Stimulated activated CD8-positive, alpha-beta memory T cell treated with anti-CD3 and anti-CD28 coated beads, Interleukin-4, amount 100 ng/mL, for 1 hour (primary cell): ENCODE measurements at places on chromosomes 2 and 18.

DNA sequence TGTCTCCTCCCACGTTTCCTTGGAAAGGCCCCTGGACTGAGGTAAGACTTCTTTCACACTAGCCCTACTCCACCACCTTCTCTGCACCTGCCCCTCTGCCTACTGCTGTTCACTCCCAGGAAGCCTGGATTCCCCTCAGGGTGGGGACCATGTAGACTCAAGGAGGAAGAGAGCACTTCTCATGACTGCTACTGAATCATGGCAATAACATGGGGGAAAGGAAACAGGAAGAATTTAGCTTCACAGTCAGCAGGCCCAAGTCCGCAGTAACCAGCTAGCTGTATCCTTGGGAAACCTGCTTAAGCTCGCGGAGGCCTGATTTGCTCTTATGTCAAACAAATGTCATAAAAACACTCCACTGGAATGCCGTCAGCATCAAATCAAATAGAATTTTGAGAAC is 126.2 kb upstream of the CAPN13 start:
- no peak for DNase-seq

- no peak for DNase-seq
Observed at GRCh38 chr2:173354073-173354581, 545 bp upstream of the CDCA7 start.

DNA sequence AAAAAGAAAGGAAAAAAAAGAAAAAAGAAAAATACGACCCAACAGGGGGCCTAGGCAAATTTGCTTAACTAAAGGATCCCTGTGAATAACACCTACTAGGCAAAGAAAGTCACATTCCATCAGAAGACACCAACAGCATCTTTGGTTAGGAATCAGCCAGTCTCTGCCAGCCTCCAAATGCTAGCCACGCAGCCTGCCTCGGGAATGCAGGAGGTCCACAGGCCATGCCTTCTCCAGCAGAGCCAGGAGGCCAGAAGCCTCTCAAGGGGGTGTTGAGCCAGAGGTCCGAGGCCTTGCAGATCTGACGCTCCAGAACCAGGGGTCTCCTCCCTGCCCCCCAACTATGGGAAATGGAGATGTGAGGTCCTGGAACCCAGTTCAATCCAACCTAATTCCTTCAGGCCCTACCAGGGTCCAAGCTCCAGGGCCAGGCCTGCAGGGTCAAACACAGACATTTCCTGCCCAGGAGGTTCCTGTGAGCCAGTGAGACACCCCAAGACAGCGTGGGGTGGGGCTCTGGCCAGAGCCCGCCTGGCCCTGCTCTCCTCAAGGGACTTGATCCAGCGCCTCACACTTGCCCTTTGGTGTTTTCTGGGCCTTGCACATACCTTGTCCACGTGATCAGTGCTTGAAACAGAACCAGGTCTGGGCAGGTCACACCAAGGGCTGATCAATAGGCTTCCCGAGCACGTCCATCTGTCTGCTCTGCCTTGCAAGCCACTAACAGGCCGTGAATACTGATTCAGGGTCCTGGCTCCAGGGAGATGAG is 289.6 kb upstream of the ID2 start:
- DNase-seq, result no peak

DNA sequence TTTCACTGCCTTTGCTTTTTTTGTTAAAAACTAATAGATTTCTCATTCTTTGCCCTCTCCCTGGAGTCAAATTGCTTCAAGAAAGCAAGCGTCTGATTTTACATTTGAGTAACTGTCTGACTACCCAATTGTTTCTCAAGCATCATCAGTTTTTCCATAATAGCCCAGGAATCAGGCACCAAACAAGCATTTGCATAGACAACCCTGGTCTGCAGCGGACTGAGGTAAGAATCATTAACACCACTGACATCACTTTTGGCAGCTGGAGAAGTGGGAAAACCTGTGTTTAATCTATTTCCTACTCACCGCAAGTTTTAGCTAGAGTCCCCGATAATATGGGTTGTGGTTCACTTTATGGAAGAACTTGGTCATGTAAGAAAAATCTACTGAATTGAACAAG is 55.7 kb downstream of the IRS1 start:
- DNase-seq, result no peak

- DNase-seq, result no peak
Observed at GRCh38 chr2:3051266-3051665, 326.4 kb downstream of the EIPR1 start.

DNA sequence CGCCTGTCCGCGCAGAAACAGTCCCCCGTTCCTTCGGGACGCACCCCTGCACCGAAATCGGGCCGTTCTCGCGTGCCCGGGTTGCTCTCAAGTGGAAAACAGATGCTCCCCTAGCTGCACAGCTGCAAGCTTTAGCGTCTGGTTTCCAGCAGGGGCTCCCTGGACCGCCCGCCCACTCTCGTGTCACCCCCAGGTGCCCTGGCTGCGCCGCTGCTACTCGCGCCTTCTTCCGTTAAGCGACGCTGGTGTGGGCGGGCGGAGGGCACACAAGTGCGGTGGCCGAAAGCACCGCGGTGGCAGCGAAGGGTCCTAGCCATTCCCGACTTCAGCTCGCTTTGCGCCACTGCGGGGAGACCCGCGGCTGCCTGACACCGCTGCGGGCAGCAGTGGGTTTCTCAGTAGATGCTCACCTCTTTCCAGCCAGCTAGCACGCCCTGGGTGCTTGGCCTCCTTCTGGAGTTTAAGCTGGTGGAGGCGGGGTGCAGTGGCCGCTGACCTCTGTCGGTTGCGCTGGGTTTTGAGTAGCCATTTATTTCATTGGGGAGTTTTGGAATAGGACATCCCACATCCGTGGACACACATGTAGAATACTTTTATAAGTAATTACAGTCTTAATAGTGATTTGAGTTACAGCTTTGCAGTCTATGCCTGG is 806 bp downstream of the ZNF407 start:
- DNase-seq, result peak; percentile 39

GRCh38 chr18:61856678-61857077 is 36.1 kb downstream of the RNF152 start:
- DNase-seq, result no peak

GRCh38 chr18:29753379-29753778 is 1289.2 kb downstream of the DSC3 start:
- DNase-seq, result no peak

DNA sequence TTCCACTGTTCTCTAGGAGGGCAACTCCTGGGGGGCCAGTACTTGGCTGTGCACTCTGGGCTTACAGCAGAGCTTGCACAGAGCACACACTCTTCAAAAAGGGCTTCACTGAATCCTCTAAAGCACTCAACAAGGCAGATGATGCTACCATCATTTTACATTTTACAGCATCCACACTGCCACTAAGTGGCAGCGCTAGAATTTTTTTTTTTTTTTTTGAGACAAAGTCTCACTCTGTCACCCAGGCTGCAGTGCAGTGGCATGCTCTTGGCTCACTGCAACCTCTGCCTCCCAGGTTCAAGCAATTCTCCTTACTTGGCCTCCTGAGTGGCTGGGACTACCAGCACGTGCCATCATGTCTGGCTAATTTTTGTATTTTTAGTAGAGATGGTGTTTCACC is 8.6 kb downstream of the AMMECR1L start:
- DNase-seq, result no peak

DNA sequence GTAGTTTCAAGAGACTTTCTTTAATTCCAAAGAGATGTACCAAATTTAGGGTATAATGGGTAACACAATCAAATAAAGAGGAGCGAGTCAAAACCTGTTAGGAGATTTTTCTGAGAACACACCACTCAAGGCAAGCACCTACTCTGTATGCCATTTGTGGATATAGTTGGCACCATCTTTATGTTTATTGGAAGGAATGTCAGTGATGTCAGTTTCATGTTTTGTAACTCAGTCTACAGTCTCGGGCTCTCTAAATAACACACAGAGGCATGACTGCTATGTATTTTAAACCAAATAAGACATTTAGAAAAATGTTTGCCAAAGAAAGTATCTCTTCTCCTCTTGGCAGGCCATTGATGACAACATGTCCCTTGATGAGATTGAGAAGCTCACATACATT is 59.7 kb downstream of the CPS1 start:
- DNase-seq, result no peak

- DNase-seq, result no peak
Observed at GRCh38 chr2:172342611-172343010, 84.8 kb upstream of the ITGA6 start.

DNA sequence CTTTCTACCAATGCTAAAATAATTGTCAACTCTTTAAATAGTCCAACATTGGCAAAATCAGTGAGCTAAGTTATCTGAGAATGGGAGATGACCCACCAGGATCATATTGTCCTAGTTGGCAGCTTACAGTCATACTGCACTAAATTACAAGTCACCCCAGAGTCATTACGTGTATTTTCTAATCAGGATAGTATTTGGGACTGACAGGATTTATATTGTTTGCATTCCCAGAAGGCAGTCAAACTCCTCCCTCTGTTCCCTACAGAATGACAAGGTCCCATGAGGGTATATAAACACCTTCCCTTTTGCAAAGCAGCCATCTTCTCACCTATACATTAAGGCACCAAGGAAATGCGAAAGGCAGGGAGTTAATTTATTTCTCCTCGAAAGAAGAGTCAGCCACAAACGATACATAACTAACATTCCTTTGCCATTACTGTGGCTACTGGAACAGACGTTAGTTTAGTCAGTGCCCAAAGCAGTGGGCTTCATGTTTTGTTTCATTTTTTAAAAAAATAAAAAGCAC is 125.3 kb downstream of the ANTXR1 start:
- DNase-seq, result no peak

DNA sequence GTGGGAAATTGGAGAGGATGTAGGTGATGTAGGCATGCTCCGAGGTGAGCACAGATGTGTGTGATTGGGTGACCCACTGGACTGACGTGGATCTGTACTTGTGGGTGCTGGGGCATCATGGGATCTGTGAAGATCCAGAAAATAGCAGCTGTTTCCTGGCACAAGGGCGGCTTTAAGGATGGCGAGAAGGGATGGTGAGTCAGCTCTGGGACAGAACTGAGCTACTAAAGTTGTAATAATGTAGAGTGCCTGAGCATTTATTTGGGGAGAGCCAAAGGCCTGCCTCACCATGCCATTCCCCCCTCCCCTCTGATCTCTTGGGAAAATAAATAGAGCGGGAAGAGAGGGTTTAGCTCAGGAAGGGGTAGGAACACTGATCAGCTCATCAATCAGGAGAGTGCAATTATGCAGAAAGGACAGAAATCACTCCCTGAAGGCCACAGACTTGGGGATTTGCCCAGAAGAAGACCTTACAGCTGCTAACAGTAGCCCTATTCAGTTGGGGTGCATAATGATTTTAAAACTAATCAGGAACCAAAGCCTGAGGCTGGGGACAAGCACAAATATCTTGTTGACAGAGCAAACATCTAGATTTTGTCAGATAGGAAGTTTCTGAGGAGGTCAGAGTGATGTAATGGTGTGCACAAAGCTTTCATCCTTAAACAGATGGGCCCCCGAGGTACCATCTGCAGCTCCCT is 30.3 kb downstream of the TANC1 start:
- DNase-seq, result no peak

DNA sequence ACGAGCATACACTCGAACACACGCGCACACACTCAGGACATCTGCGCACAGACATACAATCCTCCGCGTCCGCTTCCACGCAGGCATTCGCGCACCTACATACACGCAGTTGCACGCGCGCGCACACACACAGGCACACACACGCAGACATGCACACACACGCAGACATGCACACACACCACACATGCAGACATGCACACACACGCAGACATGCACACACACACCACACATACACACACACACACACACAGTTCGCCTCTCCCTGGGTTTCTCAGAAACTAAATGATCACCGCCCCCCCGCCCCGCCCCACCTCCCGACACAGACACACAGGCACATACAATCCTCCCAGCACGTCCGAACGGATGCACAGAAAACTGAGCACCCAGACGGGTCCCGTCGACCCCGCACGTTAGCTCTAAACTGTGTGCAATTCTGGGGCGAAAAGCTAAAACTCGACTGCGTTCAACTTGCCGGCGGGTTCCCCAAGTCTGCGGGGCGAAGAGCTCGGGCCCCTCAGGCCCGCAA is 1.0 kb downstream of the EPHA4 start:
- no peak for DNase-seq

- DNase-seq, result no peak
Observed at GRCh38 chr2:227785293-227785692, 28.3 kb upstream of the CCL20 start.

GRCh38 chr18:79423211-79424007 is 27.7 kb downstream of the NFATC1 start:
- no peak for DNase-seq

- DNase-seq, result no peak
Observed at GRCh38 chr2:47640356-47640755, 142.6 kb upstream of the MSH6 start.

GRCh38 chr2:64651590-64651989 is 2.1 kb downstream of the SERTAD2 start:
- no peak for DNase-seq

- no peak for DNase-seq
Observed at GRCh38 chr18:46939337-46939963, 22.0 kb downstream of the KATNAL2 start.

- no peak for DNase-seq
Observed at GRCh38 chr2:201383136-201383535, 26.0 kb upstream of the FLACC1 start.

DNA sequence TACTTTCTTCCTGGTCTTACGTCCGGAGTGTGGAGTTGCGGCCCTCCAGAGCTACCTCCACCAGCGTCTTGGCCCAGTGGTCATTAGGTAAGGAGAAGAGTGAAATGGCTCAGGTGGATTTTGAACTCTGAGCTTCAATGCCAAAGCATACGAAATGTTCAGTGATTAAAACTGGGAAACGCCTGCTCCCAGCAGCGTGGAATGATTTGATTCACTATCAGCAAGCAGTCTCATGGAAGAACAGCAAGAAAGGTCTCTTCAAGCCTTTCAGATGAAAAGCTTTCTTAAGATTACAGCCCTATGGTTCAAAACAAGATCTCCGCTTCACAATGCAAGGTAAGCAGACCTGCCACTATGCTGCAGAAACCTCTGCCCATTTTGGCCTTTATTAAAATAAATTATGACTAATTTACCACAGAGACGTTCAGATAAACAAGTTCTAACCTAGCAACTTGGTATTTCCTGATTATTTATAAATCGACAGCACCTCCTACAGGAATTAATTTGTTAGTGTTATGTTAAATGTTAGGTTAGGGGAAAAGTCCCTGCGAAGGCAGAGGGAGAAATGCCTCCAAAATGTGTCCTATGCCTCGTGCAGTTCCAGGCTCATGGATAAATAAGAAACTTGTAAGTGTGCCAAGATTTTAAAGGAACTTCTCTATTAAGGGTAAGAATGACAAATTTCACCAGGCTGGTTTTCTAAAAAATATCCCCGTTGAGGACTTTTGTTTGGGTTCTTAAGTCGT is 10.1 kb downstream of the SP9 start:
- no peak for DNase-seq

- DNase-seq, result no peak
Observed at GRCh38 chr2:9737053-9737875, 106.0 kb upstream of the TAF1B start.
